Suppressor macrophage (primary cell): ENCODE measurements at places on chromosomes 6 and 20.

- peak; percentile 10 for DNase-seq
Measured at GRCh38 chr20:49475292-49476015, 7.0 kb downstream of the KCNB1 start.

DNA sequence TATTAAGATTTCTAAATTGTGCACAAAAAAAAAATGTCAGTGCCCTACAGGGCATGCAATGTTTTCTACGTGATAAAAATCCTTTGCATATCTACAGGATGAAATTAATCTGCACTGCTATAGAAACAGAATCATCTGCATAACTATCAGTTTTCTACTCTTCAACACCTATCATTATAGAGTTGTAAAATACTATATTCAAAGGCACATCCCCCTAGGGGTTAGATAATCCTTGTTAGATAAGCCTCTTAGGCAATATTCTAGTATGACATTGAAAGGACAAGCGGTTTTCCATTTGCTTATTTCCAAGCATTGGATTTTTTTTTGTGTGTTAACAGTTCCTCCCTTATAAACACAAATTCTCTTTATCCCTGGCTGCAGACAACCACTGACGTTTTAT is 98.7 kb upstream of the LAMA2 start:
- DNase-seq = no peak

DNA sequence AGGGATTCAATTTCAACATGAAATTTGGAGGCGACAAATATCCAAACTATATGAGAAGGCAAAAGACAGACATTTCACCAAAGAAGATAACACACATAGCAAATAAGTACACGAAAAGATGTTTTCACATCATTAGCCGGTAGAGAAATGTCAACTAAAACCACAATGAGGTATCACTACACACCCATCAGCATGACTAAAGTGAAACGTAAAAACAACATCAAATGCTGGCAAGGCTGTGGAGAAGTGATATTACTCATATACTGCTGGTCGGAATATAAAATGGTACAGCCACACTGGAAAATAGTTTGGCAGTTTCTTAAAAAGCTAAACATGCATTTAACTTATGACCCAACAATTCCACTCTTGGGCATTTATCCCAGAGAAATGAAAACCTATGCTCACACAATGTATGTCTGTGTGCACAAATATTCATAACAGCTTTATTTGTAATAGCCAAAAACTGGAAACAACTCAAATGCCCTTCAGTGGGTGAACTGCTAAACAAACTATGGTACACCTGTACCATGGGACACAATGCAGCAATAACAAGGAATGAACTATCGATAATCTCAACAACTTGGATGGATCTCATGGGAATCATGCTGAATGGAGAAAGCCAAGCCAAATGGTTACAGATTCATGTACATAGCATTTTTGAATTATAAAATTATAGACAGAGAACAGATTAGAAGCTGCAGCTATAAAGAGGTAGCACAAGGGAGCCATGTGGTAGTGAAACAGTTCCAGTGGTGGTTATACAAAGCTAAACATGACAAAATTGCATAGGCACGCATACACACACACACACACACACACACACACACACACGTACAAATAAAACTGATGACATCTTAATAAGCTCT is 8.6 kb downstream of the ADAT2 start:
- DNase-seq = no peak

- DNase-seq = no peak
Measured at GRCh38 chr6:73004861-73005260, 220.4 kb downstream of the KHDC1L start.

GRCh38 chr20:4511776-4512175 is 209.9 kb upstream of the PRND start:
- DNase-seq = no peak

- no peak for DNase-seq
Measured at GRCh38 chr6:31979238-31979898, 2.5 kb upstream of the C4A start.

DNA sequence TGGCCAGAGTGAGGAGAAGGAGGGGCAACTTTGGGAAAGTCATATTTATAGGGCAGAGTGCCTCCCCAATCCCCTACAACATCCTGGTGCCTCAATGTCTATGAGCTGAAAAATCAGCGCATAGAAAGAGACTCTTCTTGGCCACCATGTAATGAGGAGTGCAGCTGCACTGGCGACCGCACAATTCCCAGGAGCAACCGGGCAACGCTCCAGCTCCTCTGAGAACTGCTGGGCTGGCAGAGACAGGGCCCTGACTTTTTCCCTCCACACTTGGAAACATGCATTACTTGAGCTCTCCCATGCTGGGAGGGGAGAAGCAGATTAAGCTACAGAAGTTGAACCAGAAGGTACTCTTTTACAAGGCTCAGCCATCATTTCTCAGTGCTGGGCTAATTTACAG is 31.4 kb upstream of the MARCKS start:
- DNase-seq = no peak

- DNase-seq = peak; percentile 68
Measured at GRCh38 chr6:163369141-163369540, 45.4 kb upstream of the QKI start.

- DNase-seq = no peak
Measured at GRCh38 chr6:23243854-23244253, 674.5 kb downstream of the HDGFL1 start.

DNA sequence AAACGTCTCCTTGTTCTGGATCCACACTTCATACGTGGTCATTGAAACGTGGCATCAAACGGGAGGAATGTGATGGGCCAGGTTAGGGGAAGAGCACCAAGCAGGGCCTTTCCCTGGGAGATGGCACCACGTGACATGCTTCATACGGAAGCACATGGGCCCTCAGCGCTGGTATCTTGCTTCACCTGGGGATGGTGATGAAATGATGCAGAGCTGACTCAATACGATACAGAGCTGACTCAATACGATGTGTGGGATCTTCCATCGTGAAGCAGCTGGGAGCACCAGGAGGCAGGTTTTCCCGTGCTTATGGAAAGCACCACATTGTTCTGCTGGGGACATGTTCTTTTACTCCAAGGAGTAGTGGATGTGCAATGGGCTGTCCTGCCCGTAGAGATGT is 22.5 kb upstream of the TAGAP start:
- DNase-seq = no peak

DNA sequence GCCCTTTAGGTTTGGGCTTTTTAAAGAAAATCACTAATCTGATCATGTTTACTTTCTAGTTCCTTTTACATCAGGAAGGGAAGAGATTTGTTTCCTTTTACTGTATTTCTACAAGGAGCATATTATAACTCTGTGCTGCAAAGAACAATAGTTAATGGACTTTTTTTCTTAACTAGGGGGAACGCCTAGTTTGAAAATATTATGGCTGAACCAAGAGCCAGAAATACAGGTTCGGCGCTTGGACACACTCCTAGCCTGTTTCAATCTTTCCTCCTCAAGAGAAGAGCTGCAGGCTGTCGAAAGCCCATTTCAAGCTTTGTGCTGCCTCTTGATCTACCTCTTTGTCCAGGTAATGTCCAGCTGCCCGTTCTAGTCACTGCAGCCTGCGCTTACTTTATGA is 41.4 kb downstream of the FAM120B start:
- DNase-seq = no peak

- DNase-seq = no peak
Measured at GRCh38 chr20:53561505-53561904, 32.1 kb downstream of the ZNF217 start.

DNA sequence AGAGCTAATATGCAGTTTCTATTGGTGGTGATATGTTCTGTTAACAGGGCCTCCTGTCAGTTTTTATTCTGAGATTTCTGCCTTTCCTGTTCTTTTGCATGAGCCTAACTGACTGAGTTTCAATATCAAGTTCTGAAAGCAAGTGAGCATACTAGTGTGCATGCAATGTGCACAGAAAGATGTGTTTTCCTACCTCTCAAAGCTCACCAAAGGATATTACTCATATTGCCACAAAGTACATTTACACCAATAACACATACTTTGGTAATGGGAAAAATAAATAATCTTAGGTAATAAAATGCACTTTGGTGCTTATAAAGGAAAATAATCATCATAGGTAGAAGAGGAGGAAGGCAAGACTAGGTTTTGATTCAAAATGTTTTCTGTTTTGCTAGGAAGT is 195.0 kb downstream of the KHDC1L start:
- DNase-seq = no peak

DNA sequence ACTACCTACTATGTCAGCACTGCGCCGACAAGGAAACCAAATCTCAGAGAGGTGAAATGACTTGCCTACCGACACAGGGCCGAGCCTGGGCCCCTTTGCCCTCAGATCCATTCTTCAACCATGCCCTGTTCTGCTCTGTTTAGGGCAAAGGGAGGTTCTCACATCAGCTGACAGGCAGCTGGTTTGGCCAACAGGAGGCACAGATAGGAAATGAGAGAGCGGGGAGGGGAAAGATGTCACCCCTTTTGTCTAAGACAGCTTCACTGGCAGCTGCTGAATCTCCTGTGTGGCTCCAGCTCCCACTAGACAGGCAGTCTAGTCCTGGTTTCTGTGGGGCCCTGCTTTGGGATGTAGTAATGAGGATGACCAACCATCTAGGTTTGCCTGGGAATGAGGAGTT is 158.7 kb downstream of the TMEM200A start:
- no peak for DNase-seq

DNA sequence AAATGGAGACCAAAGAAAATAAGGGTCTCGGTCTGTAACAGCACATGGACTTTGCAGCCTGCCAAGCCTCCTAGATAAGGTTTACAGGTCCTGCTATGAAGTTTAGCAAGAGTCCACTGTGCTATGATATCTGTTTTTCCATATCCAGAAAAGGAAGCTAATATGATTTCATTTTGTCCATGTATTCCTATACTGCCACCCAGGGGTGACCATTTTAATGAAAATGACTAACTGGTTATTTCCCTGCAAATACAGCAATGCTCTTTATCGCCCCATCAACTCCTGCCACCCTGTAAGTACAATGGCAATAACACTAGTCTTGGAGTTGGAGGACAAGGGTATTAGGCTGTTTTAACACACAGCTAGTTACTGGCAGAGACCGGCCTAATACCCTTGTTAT is 115.2 kb upstream of the GLP1R start:
- DNase-seq = peak; percentile 57

- no peak for DNase-seq
Measured at GRCh38 chr20:46900826-46901225, 6.2 kb downstream of the EYA2 start.

DNA sequence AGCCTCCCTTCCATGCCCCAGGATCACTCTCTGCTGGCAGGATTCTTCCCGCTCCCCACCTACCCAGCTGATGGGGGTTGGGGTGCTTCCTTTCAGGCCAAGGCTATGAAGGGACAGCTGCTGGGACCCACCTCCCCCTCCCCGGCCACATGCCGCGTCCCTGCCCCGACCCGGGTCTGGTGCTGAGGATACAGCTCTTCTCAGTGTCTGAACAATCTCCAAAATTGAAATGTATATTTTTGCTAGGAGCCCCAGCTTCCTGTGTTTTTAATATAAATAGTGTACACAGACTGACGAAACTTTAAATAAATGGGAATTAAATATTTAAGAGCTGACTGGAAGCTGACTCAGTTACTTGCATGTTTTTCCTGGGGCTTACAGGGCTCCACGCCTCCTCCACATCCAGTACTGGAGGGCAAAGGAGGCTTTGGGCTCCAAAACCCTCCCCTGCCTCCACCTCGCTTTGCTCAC is 24.3 kb upstream of the FANCE start:
- DNase-seq = no peak

DNA sequence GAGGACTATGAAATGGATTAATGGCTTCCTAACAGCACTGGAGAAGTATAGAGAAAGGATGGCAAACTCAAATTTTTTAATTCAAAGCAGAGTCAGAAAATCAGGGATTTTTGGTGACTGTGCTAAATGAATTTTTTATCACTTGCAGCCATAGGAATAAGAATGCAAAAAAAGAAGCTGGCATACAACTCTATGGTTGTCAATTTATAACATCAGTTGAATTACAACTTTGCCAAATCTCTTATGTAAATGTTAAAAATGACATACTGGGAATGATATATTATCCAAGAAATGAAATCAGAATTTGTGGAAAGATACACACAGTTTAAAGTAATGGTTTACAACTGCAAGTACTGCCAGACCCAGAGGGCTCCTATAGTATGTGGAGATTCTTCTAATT is 106.5 kb downstream of the HTR1B start:
- DNase-seq = no peak

GRCh38 chr6:144561455-144562043 is 276.4 kb downstream of the UTRN start:
- DNase-seq = no peak

- DNase-seq = no peak
Measured at GRCh38 chr6:128388380-128388779, 132.0 kb downstream of the PTPRK start.

GRCh38 chr20:3674447-3674846 is 7.4 kb downstream of the ADAM33 start:
- no peak for DNase-seq

DNA sequence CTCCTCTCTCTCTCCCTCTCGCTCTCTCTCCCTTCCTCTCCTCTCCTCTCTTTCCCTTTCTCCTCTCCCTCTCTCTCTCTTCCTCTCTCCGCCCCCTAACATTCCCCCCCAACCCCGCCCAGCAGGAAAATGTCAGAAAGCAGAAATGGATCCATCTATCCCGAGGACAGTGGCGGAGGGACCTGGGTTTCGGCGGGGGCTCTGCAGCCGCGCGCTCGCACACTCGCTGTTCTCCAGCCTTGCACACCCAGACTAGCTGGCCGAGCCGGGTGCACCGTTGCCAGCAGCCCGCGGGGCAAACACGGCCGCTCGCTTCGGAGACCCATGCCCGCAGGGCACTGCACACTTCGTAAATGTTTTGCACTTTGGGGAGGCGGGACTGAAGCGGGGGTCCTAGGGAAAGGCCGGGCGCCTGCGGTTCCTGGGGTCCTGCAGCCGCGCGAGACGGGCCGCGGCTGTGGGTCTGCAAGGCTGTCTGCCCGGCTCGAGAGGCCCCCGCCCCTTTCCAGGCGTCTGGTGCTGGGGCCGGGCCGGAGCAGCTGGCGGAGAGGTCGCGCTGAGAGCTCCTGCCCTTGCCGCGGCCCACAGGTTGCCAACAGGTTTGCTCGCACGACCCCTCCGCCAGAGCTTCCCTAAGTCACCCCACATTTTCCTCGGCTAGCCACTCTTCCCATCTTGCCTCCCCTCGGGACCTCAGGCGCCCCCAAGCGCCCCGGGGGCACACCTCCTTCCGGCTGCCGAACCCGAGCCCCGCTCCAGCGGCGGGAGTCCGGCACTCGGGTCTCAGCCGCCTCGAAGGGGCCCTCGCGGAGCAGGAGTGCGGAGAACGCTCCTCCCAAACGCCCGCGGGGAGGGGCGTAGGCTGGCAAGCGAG is 818 bp upstream of the MDGA1 start:
- no peak for DNase-seq
